AG09309 (cell line): ENCODE measurements at places on chromosomes 16 and 17.
A peak's percentile ranks its signal among the peaks of the same experiment; 100 is the strongest.

DNA sequence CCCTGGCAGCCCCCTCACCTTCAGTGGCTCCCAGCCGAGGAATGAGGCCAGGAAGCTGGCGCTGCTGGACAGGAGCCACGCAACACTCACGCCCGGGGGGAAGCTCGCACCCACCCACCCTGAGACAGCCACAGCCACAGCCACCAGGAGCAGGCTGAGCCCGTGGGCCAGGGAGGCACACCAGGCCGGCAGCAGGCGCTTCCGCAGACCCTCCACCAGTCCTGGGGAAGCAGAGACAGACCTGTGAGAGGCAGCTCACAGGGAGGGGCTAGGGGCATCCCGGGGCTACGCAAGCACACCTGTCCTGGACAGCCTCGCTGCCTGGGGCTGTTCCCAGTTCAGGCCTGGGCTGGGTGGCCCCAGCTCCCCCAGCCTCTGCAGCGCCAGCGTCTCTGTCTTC, 41.9 kb downstream of the PKD1 start:
- no peak for DNase-seq

- no peak for DNase-seq
Measured at GRCh38 chr17:66432996-66433551, 130.7 kb downstream of the PRKCA start.

DNA sequence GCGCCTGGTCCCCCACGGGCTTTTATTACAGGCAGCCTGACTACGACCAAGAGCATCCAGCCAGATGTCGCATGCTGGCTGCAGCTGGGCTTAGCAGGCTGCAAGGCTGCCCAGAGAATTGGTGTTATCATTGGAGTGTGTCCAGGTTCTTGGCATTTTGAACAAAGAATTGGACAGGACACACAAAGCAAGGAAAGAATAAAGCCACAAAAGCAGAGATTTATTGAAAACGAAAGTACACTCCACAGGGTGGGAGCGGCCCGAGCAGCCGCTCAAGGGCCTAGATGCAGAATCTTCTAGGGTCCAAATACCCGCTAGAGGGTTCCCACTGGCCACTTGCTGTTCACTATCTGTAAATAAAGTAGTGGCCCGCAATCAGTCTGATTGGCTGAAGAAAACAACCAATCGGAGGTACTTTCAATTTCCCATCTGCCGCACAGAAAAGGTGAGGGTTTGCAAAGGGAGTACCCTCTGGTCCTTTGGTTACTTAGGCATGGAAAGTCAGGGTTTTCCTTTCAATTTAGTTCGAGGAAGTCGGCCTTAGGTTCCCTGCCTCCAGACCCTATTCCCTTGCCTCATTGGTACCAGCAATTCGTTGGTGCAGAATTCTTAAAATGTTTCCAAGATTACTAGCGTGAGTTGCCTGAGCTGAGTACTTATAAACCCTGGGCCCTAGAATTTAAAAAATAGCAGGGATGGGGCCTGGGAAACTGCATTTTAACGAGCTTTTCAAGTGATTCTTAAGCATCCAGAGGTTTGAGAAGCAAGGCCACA, 38.5 kb upstream of the CNEP1R1 start:
- DNase-seq: peak; percentile 32

DNA sequence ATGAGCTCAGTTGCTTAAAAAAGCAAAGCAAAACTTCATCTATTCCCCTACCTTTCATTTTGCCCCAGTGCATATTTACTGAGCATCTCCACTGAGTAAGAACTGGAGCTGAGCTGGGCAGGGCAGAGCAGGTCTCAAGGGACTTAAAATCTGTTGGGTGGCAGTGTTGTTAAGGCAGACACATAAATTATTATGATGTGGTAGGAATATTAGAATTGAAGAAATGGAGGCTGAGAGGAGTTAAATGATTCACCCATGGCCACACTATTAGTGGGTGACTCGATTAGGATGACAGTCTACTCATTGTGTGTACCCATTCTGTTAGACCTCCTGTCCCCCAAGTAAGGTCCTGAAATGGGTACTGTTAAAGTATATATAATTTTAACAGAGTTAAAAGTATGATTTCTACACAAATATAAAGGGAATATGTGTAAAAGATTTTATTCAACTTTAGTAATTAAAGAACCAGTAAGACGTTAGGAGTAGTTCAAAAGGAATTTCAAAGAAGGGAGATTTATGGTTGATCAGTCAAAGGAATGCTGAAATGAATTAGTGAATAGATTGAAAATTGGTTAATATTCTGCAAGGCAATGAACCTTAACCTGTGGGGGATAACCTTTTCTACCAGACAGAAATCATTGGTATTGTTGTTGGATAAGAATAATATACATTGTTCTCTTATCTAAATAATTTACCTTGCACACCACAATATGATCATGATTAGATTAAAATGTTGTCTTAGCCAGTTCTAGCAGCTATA, 17.5 kb downstream of the ITGB3 start:
- no peak for DNase-seq

GRCh38 chr17:44587339-44587738, 30.1 kb downstream of the FZD2 start:
- peak; percentile 75 for DNase-seq

- DNase-seq: no peak
Measured at GRCh38 chr16:58503166-58503862, 3.4 kb downstream of the NDRG4 start.
